ENCODE measurements at places on chromosomes 12 and 14.
A peak's percentile ranks its signal among the peaks of the same experiment; 100 is the strongest.

DNA sequence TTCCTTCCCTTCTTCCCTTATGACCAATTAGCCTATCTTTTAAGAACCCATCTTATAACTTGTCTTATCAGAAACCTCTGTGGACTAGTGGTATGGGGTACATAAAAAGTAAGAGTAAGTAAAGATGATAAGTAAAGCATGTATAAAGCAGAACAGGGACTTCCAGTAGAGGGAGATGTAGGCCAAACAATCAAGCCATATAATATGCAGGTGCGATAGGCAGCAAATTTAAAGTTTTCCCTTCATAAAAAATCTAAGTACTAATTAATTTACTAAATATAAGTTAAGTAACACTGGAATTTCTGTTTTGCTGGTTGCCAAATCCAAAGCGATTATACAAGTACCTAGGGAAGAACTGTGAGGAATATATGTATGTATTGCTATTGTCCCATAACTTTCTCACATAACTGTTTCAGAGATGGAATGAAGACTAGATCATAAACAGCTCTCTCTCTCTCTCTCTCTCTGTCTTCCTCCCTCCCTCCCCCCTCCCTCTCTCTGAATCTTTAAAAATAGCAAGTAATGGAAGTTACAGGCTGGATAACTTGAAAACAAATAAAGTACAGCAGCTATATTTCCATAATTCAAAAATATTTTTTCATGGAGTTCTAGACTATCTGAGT is 25.7 kb downstream of the METTL25 start:
- no peak for DNase-seq

DNA sequence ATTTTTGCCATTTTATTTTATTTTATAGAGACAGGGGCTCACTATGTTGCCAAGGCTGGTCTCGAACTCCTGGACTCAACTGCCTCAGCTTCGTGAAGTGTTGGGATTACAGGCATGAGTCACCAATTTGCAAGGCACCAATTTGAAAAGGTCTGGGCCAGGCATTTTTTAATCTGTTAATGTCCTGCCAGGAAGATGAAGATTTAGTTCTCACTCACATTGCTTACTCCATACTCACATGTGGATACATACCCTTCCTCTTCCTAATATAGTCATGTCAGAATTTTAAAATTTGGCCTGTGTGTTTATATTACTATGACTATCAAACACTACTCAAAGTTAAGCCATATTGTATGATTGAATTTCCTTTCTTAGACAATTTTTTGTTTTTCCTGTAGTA is 15.3 kb upstream of the EML1 start:
- no peak for DNase-seq

DNA sequence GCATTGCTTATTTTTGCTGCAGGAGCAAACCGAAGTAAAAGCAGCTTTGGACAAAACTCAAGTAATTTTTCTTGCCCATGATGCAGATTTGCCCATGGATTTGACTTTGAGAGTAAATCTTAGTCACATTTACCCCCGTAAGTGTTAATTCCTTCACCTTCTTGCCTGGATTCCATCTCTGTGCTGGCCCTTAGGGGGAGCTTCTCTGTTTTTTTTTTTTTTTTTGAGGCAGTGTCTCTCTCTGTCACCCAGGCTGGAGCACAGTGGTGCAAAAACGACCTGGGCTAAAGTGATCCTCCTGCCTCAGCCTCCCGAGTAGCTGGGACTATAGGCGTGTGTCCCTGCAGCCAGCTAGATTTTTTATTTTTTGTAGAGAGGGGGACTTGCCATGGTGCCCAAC is 210.2 kb downstream of the FUT8 start:
- no peak for DNase-seq

GRCh38 chr12:8644345-8645248 is 18.0 kb downstream of the MFAP5 start:
- no peak for DNase-seq

DNA sequence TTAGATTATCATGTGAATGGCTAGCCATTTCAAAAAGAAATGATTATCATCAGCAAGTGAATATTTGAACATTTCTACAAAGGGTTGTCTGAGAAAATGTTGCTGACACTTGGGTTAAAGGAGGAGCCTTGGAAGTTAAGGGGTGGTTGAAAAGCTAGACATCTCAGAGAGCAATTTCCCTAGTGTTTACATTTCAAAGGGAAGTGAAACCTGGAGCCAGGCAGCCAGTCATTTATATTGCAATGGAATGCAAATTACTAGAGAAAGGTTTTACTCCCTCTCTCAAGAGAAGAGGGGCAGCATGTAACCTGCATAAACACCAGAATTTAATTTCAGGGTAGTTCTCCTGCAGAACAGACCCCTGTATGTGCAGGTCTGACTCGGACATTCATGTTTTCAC is 279.0 kb downstream of the SLC16A7 start:
- DNase-seq, result no peak

DNA sequence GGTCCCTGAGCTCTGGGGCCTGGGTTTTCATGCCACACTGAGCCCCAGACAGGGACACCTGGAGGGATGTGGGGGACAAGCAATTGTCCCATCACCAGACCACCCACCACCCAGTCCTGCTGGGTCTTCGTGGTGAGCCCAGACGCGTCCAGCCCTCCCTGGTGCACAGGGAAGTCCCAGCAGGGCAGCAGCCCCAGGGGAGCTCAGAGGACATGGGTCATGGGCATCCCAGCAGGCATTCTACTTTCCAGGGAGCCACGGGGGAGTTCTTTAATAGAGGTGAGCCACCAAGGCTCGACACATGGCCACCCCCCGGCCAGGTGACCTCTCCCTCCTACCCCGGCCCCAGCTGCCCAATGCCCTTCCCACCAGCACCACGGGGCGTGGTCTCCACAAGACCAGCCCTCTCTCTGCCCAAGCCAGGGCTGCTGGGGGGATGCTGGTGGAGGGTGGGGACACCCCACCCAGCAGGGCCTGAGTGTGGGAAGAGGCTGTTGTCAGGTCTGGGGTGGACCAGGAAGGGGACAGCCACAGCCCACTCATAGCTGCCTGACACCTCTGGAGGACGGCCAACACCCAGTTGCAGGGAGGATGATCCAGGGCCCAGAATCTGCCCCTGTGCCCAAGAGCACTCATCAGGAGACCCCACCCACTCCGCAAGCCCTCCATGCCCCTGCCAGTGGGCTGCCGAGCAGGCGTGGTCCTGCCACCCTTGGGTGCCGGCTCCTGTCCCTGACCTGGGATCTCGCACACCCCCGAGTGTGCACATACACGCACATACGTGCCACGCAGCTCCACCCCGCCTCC is 14.1 kb downstream of the AKT1 start:
- DNase-seq, result peak; percentile 30

DNA sequence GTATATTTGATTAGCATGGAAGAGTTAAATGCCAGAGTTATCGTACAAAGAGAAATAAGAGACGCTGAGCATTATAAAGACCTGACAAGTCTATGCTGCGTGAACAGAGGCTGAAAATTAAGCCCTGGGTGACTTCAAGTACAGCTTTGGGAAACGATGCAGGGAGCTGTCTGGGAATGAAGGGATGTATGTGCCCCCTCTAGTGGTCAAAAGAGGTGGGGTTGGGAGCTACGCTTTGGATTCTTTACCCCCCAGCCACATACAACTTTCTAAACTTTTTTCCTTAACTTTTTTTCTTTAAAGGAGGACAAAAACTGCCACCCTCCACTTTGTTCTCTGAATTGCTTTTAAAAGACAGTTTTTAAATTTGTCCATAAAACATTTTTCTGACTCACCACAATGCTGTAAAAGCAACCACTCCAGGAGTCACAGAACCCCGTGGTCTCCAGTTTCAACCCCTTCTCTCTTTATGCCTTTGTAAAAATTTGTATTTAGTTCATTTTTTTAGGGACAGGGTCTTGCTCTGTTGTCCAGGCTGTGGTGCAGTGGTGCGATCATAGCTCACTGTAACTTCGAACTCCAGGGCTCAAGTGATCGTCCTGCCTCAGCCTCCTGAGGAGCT is 59.4 kb downstream of the ZNF664 start:
- DNase-seq, result peak; percentile 72

- DNase-seq, result no peak
These were observed 287.7 kb downstream of the BMP4 start for GRCh38 chr14:53668897-53669296.

DNA sequence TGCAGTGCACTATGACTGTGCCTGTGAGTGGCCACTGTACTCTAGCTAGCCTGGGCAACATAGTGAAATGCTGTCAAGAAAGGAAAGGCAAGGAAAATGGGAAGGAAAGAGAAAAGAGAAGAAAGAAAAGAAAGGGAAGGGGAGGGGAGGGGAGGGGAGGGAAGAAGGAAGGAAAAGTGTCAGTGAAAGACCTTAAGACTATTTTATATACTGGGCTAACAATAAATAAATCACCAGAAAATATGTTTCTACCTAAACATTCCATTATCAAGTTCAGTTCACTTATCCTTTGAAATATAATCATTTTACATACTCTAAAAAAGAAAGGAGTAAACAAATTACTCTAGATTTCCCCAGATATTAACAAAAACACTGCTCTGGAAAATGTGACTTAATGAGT is 22.1 kb downstream of the COCH start:
- DNase-seq, result no peak

DNA sequence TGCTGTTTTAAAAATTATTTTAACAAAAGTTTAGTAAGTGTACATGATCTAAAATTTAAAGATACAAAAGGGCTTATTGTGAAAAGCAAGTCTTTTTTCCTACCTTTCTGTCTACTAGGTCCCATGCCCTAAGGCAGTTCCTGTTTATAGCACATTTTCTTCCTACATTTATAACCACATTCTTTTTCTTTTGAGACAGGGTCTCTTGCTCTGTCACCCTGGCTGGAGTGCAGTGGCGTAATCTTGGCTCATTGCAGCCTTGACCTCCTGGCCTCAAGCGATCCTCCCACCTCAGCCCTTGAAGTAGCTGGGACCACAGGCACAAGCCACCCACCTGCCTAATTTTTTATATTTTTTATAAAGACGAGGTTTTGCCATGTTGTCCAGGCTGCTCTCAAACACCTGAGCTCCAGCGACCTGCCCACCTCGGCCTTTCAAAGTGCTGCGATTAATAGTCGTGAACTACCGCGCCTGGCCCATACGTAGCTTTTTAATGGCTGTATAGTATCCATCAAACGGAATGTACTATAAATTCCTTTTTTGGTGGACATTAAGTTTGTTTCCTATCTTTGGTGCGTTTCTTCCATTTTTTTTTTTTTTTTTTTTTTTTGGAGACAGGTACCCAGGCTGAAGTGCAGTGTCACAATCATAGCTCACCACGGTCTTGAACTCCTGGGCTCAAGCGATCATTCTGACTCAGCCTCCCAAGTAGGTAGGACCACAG is 20.9 kb downstream of the FRS2 start:
- no peak for DNase-seq

DNA sequence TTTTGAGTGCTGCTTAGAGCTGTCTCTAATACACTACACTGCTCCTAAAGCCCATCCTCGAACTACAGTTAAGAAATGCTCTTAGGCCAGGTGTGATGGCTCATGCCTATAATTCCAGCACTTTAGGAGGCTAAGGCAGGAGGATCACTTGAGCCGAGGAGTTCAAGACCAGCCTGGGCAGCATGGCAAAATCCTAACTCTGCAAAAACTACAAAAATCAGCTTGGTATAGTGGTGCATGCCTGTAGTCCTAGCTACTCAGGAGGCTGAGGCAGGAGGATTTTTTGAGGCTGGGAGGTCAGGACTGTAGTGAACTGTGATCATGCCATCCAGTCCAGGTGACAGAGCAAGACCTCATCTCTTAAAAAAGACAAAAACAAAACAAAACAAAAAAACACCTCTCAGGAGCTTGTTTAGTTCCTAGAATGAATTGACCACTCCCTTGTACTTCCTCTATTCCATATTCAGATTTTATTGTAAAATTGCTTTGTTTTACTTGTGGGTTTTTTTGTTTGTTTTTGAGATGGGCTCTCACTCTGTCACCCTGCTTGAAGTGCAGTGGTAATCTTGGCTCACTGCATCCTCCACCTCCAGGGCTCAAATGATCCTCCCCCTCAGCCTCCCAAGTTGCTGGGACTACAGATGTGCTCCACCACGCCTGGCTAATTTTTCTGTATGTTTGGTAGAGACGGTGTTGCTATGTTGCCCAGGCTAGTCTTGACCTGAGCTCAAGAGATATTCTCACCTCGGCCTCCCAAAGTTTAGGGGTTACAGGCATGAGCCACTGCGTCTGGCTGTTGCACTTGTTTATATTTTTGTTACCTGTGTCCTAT is 13.6 kb downstream of the MDM2 start:
- no peak for DNase-seq

GRCh38 chr14:58309086-58309485 is 10.7 kb downstream of the ARID4A start:
- no peak for DNase-seq

- DNase-seq, result no peak
These were observed 5.2 kb upstream of the TMEM132C start for GRCh38 chr12:128261757-128262156.

- no peak for DNase-seq
These were observed 111.9 kb downstream of the CALM1 start for GRCh38 chr14:90508536-90509254.

GRCh38 chr12:88723219-88723618 is 142.9 kb upstream of the KITLG start:
- DNase-seq, result no peak
